ENCODE measurements at places on chromosomes 3 and 15.

DNA sequence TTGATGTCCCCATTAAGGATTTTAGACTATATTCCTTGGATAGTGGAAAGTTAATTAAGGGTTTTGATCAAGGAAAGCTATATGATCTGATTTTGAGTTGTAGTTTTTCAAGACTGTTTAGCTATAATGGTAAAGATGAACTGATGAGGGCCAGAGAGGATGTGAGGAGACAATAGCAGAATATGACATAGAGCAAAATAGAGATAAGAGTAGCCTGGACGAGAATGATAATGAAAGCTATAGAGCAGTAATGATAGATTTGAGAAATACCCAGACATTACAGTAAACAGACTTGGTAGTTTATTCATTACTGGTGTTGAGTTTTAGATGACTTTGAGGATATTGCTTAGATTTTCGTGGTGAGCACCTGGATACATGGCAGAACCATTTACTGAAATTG, 3.8 kb downstream of the SUCNR1 start:
- no peak overlapping the region for H3K4me3 ChIP-seq
- H3K27ac ChIP-seq = no peak overlapping the region
- peaks cover 19% of the 10 kb centered on the region for H3K4me1 ChIP-seq
- peaks cover 2% of the 10 kb centered on the region for H3K27me3 ChIP-seq

DNA sequence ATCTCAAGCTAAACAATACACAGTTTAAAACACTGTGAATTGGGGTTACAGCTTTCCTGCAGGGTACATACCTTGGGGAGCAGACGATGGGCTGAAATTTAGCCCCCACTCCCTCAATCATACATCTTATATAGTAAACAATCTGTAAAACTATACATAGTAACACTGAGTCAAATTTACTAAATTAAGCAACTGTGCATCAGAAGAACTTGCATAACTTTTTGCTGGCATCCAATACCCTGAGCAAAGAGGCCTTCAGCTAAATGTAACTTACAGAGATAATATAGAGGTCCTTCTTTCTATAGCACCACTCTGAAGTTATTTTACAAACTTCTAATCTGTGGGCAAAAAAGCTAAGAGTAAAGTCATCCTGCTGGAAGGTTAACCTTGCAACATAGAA, 603.6 kb upstream of the TGFBR2 start:
- no peaks in the 10 kb centered on the region for H3K27me3 ChIP-seq
- peaks cover 2% of the 10 kb centered on the region for H3K36me3 ChIP-seq
- H3K4me1 ChIP-seq = no peaks in the 10 kb centered on the region
- no peak overlapping the region for H3K27ac ChIP-seq
- H3K4me3 ChIP-seq = no peak overlapping the region
- no peak for DNase-seq

- H3K4me3 ChIP-seq = no peak overlapping the region
- peaks cover 36% of the 10 kb centered on the region for H3K36me3 ChIP-seq
- peak overlapping the region; percentile 76 for H3K27ac ChIP-seq
- no peak for DNase-seq
- peaks cover 10% of the 10 kb centered on the region for H3K4me1 ChIP-seq
- H3K27me3 ChIP-seq = no peaks in the 10 kb centered on the region
These were observed 59.5 kb upstream of the MCF2L2 start for GRCh38 chr3:183487896-183488295.

- H3K27ac ChIP-seq = no peak overlapping the region
- H3K36me3 ChIP-seq = peaks cover 4% of the 10 kb centered on the region
- H3K4me1 ChIP-seq = peaks cover 5% of the 10 kb centered on the region
- DNase-seq = no peak
- no peak overlapping the region for H3K4me3 ChIP-seq
These were observed 38.4 kb upstream of the NEDD4 start for GRCh38 chr15:56031836-56032235.

DNA sequence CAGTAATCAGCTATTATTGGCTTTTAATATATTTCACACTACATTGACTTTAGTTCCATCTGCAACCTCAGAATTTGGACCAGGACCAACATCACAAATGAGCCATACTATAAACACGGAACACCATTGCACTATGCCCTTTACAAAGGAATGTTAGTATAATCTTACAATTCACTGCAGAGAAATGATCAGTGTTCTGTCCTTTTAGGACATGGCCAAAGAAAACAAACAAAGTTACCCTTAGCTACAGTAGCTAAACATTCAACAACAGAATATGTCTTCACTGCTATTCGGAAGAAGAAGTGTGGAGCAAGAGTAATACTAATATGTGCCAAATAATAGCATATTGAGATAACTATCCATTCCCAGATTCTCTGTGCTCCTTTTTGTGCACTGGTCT, 90.4 kb downstream of the NAALADL2 start:
- no peak overlapping the region for H3K27ac ChIP-seq
- H3K27me3 ChIP-seq = no peaks in the 10 kb centered on the region

- H3K4me1 ChIP-seq = peaks cover 2% of the 10 kb centered on the region
- H3K4me3 ChIP-seq = no peak overlapping the region
- H3K27ac ChIP-seq = no peak overlapping the region
- DNase-seq = no peak
- peaks cover 44% of the 10 kb centered on the region for H3K27me3 ChIP-seq
These were observed 1.2 kb downstream of the CADPS start for GRCh38 chr3:62873761-62874710.

- DNase-seq = no peak
- peaks cover 3% of the 10 kb centered on the region for H3K27me3 ChIP-seq
- H3K36me3 ChIP-seq = no peaks in the 10 kb centered on the region
- H3K4me3 ChIP-seq = no peak overlapping the region
- H3K27ac ChIP-seq = no peak overlapping the region
These were observed 137.6 kb upstream of the TRIM42 start for GRCh38 chr3:140540262-140540661.

DNA sequence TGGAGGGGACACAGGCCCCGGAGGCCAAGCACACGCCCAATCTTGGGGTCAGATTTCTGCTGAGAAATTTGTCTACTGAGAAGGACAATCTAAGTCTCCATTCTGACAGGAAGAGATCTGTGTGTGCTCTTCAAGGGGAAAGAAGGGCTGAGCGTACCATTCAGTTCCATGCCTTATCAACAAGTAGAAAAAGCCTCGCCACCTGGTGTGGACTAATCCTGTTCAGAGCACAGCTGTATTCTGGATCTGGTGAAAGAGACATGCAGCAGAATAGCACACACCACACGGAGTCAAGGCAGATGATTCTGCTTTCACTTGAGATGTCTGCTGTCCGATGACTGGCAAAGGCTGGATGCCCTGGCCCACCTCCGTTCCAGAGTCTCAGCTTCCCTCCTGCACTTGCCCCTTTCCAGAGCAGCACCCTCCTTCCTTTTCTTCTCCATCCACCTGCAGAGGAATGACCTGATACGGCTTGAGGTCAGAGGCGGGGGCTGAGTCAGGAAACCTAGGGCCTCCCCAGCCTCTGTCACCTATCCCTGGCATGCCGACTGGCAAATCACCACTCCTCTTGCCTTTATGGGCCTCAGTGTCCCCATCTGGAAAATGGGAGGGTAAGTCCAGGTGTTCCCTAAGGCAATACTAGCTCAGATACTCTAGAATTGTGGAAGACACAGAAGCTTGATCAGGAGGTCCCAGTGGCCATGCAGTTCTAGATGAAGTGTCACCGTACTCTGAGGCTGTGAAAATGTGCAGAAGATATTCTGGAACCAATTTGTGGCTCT, 36.9 kb upstream of the CTSH start:
- DNase-seq = no peak
- peaks cover 8% of the 10 kb centered on the region for H3K27me3 ChIP-seq
- H3K4me1 ChIP-seq = no peaks in the 10 kb centered on the region

DNA sequence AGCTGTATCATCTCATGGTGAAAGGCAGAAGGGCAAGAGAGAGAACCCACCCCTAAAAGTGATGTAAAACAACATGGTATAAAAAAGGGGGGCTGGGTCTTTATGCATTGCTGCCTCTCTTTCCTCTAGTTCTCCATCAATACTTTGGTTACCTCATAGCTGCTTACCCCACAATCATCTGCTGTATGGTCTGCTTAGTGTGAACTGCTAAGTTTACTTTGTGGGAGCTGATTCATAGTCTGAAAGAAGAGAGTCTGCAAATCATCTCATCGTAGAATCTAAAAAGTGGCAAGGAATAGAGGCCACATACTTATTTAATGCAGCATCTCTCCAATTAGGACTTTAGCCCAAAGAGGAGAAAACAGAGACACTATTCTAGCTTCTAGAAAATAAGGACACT, 546.8 kb downstream of the GBE1 start:
- no peak overlapping the region for H3K4me3 ChIP-seq
- no peak for DNase-seq
- no peak overlapping the region for H3K27ac ChIP-seq
- no peaks in the 10 kb centered on the region for H3K27me3 ChIP-seq
- H3K36me3 ChIP-seq = no peaks in the 10 kb centered on the region
- H3K4me1 ChIP-seq = no peaks in the 10 kb centered on the region

GRCh38 chr3:152321200-152321954, 52.6 kb downstream of the MBNL1 start:
- H3K4me1 ChIP-seq = peaks cover 91% of the 10 kb centered on the region
- no peak overlapping the region for H3K4me3 ChIP-seq
- no peak for DNase-seq
- H3K27me3 ChIP-seq = no peaks in the 10 kb centered on the region
- peak overlapping the region; percentile 79 for H3K27ac ChIP-seq
- peaks cover 56% of the 10 kb centered on the region for H3K36me3 ChIP-seq

DNA sequence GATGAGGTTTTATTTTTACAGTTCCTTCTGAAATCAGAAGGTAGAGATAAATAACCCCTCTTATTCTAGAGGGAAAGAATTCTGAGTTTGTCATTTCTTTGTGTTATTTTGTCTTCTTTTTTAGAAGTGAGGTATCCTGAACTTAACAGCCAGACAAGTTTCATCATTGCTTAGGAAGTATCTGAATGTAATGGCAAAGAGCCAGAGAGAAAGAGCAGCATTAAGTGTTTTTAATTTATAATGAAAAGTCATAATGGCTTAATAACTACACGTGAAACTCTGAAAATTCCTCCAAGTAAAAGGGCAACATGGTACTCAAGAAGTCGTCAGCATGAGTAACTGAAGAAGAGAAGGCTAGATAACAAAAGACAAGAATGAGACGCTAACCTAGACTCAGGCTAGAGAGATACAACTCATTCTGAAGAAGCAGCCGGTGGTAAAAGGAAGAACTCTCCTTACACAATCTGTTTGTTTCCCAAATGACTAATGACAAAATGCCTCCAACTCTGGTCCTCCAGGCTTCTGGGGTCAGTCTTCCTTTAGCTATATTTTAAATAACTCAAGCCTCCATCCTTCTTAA, 116.2 kb upstream of the NECTIN3 start:
- H3K36me3 ChIP-seq = peaks cover 5% of the 10 kb centered on the region
- no peaks in the 10 kb centered on the region for H3K4me1 ChIP-seq
- no peak overlapping the region for H3K4me3 ChIP-seq
- H3K27me3 ChIP-seq = no peaks in the 10 kb centered on the region
- DNase-seq = no peak

- H3K27ac ChIP-seq = peak overlapping the region; percentile 72
- H3K4me3 ChIP-seq = peak overlapping the region; percentile 89
- H3K27me3 ChIP-seq = no peaks in the 10 kb centered on the region
- no peak for DNase-seq
These were observed 1.5 kb upstream of the TCF12 start for GRCh38 chr15:56916825-56917477.

GRCh38 chr3:8848696-8849131, 79.3 kb upstream of the OXTR start:
- no peak for DNase-seq
- H3K36me3 ChIP-seq = no peaks in the 10 kb centered on the region
- H3K27ac ChIP-seq = no peak overlapping the region
- H3K4me1 ChIP-seq = no peaks in the 10 kb centered on the region
- H3K27me3 ChIP-seq = no peaks in the 10 kb centered on the region
- H3K4me3 ChIP-seq = no peak overlapping the region

DNA sequence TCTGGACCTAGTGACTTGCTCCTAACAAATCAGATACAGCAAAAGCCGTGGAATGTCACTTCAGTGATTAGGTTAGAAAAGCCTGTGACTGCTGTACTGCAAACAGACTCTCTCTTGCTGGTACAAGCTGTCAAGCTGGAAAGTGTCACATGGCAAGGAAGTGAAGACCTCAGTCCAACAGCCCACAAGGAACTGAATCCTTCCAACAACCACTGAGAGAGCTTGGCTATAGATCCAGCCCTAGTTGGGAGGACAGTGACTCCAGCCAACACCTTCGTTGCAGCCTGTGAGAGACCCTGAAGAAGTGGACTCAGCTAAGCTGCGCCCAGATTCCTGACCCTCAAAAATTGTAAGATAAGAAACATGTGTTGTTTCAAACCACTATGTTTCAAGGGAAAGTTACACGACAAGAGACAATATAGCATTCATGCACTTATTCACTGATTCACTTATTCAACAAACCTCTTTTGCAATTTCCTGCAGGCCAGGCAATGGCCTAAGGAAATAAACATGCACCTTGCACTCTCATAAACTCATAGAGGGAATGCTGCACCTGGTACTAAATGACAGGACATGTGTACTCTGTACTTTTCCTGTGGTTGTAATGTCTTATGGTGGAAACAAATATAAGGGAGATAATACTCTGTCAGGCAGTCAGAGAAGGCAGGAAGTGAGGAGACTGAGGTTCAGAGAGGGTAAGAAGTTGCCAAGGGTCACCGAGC, 142.9 kb downstream of the CADPS start:
- peaks cover 5% of the 10 kb centered on the region for H3K27me3 ChIP-seq
- no peaks in the 10 kb centered on the region for H3K36me3 ChIP-seq

DNA sequence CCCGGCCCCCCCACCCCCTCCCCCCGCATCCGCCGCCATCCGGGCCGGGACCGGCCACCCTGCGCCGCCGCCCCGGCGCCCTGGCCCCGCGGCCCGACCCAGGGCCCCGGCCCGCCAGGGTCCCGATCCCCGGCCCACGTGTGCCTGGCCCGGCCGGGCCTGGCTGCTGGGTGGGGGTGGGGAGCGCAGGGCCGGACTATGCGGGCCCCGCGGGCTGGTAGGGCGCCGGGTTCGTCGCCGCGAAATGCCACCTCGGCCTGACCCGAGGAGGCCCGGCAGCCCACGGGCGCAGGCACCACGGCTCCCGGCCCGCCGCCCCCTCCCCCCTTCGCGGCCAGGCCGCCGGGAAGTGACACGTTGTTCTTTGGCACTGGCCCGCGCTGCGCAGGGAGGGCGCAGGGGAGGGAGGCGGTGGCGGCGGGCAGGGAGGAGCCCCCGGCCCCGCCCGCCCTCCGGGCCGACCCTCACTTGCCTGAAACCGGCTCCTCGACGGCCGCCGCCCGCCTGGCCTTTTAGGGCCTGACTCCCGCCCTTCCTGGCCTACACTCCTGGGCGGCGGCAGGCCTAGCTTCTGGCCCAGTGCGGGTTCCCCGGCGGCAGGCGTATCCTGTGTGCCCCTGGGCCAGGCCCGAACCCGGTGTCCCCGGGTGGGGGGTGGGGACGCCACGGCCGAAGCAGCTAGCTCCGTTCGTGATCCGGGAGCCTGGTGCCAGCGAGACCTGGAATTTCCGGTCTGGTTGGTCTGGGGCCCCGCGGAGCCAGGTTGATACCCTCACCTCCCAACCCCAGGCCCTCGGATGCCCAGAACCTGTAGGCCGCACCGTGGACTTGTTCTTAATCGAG, 515 bp downstream of the EIF4G1 start:
- H3K36me3 ChIP-seq = no peaks in the 10 kb centered on the region
- peaks cover 34% of the 10 kb centered on the region for H3K4me1 ChIP-seq
- peak overlapping the region; percentile 91 for H3K4me3 ChIP-seq
- H3K27ac ChIP-seq = peak overlapping the region; percentile 81

GRCh38 chr3:55607844-55608243, 120.7 kb upstream of the WNT5A start:
- no peaks in the 10 kb centered on the region for H3K36me3 ChIP-seq
- no peak overlapping the region for H3K27ac ChIP-seq
- no peak overlapping the region for H3K4me3 ChIP-seq
- H3K4me1 ChIP-seq = no peaks in the 10 kb centered on the region
- H3K27me3 ChIP-seq = no peaks in the 10 kb centered on the region

GRCh38 chr3:182636646-182637045, 156.7 kb upstream of the ATP11B start:
- peaks cover 14% of the 10 kb centered on the region for H3K27me3 ChIP-seq
- no peak overlapping the region for H3K27ac ChIP-seq
- no peak overlapping the region for H3K4me3 ChIP-seq

Data from naive thymus-derived CD8-positive, alpha-beta T cell (primary cell).